ENCODE measurements at places on chromosomes 6 and 20. TPM values are rescaled to one million over a fixed set of nuclear protein-coding genes. Genes with fewer than 3 reads are reported as not detected.

Gene HCK
- not detected for total RNA-seq

DNA sequence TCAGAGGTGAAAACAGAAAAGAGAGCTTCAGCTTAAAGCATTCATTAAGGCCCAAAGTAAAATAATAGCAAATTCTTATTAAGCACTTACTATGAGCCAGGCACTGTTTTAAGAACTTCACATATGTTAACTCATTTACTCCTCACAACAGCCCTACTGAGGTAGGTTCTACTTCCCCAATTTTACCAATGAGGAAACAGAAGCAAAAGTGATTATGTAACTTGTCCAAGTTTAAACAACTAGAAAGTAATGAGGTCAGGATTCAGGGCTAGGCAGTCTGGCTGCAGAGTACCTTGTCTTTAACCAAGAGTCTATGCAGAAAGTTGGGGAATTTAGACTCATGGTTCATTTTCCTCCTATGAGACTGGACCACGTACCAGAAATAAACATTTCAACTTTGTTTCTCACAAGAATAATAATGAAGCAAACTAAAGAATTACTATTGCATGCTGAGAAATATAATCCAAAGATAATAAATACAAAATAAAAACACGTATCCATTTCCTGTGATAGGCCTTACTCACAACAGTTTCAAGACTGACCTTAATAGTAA is 3.8 kb downstream of the COL21A1 start:
- no peaks in the 10 kb centered on the region for H3K36me3 ChIP-seq
- DNase-seq = no peak
- H3K27me3 ChIP-seq = no peaks in the 10 kb centered on the region
- H3K27ac ChIP-seq = no peak overlapping the region
- H3K4me3 ChIP-seq = no peak overlapping the region

DNA sequence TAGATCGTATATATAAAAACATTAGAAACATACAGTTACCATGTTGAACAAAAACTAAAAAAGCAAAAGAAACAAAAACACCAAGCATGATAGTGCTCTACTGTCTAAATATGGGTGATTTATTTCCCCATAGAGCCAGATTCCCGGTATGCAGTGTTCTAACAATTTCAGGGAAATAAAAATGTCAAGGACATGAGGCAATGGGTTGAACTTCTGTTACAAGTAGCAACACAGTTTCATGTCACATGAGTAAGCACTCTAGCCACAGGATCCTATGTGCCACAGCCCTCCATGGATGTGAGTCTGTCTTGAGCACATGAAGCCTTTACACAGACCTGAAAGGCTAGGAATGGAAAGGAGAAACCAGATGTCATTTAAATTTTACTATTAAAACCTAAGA is 96.0 kb downstream of the MAP3K5 start:
- no peak overlapping the region for H3K4me3 ChIP-seq
- H3K36me3 ChIP-seq = peaks cover 18% of the 10 kb centered on the region
- H3K4me1 ChIP-seq = peaks cover 9% of the 10 kb centered on the region

DNA sequence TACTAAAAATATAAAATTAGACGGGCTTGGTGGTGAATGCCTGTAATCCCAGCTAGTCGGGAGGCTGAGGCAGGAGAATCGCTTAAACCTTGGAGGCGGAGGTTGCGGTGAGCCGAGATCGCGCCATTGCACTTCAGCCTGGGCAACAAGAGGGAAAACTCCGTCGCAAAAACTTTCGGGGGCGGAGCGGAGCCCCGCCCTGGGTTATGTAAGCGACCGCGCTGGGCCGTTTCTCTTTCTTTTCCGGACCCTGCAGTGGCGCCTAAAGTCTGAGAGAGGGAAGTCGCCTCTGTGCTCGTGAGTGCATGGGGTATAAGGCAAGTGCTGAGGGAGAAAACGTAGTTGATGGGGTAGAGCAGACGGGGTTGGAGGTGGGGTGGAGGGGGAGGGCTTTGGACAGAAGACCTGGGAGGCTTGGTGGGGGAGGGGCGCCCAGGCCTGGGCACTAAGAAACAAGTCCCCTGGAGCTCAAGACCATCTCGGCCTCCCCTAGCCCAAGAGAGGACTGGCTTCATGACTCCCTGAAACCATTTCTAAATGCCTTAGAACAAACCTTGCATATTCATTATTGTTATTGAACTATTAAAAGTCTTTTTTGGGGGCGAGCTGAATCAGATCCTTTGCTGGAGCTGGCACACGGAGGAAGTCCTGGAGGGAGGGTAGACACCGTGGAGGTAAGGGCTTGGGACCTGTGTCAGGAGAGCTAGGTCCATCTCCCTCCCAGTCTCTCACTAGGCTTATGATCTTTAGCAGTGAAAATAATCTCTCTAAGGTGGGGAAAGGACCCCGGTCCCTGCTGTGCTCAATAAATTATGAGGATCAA is 2.7 kb upstream of the MICA start:
- H3K4me1 ChIP-seq = peaks cover 45% of the 10 kb centered on the region
- peaks cover 11% of the 10 kb centered on the region for H3K36me3 ChIP-seq
- H3K27ac ChIP-seq = peak overlapping the region; percentile 91
- H3K27me3 ChIP-seq = no peaks in the 10 kb centered on the region
- peak overlapping the region; percentile 81 for H3K4me3 ChIP-seq

DNA sequence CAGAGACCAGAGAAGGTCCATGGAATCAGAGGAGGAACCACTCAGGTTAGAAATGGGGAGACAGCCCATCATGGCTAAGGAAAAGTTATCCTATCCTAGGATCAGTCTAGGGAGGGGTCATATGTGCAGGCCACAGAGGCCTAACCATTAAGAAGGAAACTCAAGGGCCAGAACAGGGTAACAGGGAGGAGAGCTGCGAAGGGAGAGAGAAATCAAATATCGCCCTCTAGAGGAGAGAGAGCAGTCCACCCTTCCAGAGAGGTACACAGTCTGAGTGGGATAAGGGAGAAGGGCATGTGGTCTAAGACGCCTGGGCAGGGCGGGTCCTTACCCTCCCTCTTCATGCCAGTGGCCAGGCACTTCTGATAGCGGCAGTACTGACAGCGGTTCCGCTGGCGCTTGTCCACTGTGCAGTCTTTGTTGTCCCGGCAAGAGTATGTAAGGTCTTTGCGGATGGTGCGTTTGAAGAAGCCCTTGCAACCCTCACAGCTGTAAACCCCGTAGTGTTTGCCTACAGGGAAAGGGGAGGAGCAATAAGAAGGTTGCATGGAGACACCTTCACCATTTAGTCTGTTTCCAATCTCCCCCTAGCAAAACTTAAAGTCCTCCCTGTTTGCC is 2.9 kb downstream of the RXRB start:
- DNase-seq = peak; percentile 55
- H3K4me1 ChIP-seq = peaks cover 47% of the 10 kb centered on the region
- H3K27me3 ChIP-seq = peaks cover 4% of the 10 kb centered on the region

DNA sequence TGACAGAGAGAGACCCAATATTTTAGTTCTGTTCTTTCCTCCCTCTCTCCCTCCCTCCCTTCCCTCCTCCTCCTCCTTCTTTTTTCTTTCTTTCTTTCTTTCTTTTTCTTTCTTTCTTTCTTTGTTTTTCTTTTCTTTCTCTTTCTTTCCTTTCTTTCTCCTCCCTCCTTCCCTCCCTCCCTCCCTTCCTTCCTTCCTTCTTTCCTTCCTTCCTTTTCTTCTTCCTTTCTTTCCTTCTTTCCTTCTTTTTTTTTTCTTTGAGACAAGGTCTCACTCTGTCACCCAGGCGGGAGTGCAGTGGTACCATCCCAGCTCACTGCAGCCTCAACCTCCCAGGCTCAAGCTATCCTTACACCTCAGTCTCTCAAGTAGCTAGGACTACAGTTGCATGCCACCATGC is 28.4 kb downstream of the ARHGAP40 start:
- no peak overlapping the region for H3K4me3 ChIP-seq
- no peak overlapping the region for H3K27ac ChIP-seq
- no peaks in the 10 kb centered on the region for H3K36me3 ChIP-seq
- peaks cover 5% of the 10 kb centered on the region for H3K4me1 ChIP-seq
- peaks cover 5% of the 10 kb centered on the region for H3K27me3 ChIP-seq

DNA sequence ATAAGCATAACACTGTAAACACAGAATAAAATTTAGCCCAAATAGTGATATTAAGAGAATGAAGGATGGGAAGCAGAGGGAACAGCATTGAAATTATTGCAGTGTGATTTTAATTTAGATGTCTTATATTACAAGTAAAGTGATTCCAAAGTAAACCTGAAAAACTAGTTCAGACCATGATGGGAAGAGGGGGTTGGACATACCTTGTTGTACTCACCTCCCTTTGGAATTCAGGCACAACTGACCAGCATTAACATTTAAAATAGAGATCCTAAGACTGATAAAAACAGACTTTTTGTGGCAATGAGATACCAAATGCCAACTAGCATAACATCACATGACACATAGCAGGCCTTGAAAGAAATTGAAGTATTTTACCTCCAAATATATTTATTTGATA is 262.6 kb upstream of the PRND start:
- no peak for DNase-seq
- H3K36me3 ChIP-seq = no peaks in the 10 kb centered on the region
- no peak overlapping the region for H3K4me3 ChIP-seq

- DNase-seq = peak; percentile 22
- peaks cover 54% of the 10 kb centered on the region for H3K27me3 ChIP-seq
- peaks cover 4% of the 10 kb centered on the region for H3K36me3 ChIP-seq
- H3K4me1 ChIP-seq = peaks cover 26% of the 10 kb centered on the region
- no peak overlapping the region for H3K27ac ChIP-seq
Observed at GRCh38 chr6:41367700-41368099, 32.3 kb downstream of the NCR2 start.

DNA sequence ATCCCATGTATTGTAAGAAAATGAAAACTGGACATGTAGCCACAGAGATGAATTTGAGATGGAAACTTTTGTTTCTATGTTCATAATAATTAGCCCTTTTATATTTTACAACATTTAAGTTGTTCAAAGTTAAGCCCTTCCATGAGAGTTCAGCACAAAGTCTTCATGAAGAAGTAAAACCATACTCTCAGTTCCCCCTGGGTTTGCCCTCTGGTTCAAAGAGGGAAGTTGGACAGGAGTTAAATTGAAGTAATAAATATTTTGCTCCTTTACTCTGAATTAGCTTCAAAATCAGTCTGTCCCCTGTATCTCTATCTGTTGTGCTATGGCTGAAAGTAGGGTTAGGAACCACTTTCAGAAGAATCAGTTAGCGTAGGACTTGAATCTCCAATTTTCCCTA is 31.1 kb downstream of the PHACTR2 start:
- no peak overlapping the region for H3K27ac ChIP-seq
- peaks cover 3% of the 10 kb centered on the region for H3K36me3 ChIP-seq
- H3K27me3 ChIP-seq = peaks cover 3% of the 10 kb centered on the region
- H3K4me3 ChIP-seq = no peak overlapping the region
- no peak for DNase-seq
- peaks cover 2% of the 10 kb centered on the region for H3K4me1 ChIP-seq

DNA sequence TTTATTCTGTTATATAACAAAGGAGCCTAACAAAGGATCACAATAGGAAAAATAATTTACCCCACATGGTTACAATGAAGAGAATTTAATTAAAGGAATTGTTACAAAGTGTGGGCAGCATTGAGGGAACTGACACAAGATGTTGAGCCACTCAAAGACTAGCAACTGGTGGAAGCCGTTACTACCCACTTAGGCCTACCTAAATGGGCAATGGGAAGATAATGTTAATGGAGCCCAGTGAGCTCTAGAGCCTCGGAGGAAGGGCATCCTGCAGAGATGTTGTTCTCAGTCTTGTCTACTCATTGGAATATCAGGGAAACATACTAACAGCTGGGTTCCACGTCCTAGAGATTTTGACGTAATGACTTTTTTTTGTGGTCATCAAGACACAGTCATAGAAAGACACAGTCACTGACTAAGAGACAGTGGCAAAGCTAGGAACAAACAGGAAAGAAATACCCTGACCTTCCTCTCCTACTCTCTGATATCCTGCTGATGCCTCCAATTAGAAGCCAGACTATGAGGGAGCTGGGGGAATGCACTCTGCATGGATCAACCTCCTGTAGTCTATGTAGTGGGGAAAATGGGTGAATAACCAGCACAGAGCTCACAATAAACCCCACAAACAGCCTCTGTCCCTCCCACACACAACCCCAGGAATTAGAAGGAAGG is 523.8 kb upstream of the FLRT3 start:
- no peaks in the 10 kb centered on the region for H3K4me1 ChIP-seq
- no peak overlapping the region for H3K4me3 ChIP-seq
- no peaks in the 10 kb centered on the region for H3K36me3 ChIP-seq
- no peak overlapping the region for H3K27ac ChIP-seq

DNA sequence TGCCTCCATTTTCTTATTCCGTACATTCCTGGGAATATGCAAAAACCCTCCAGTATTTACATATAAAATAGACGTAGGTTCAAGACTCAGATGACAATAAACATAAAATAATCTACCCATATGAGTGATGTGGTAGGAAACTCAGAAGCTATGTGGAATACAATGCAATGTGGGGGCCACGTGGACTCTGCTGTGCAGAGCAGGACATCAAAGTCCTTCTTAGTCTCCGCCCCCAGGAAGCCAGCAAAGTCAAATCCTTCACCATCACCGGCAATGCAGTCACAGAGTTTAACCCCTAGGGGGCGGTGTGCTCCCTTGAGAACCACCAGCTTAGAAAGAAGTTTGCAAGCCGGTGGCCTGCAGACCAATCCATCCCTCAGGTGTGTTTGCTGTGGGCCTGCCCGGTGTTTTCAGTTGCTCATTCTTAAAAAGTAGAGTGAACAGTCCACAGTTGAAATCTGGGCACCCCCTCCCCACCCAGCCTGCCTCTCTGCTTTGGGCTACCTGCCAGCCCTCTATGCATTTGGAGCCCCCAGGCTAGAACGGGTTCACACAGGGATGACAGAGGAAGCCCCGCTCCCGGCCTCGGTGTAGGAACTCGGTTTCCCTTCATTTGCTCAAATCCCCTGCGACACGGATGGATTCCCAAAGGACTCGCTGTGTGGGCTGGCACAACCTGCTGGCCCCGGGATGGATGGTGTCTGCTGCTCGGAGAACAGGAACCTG is 59.9 kb downstream of the SULF2 start:
- H3K4me3 ChIP-seq = no peak overlapping the region
- H3K27me3 ChIP-seq = no peaks in the 10 kb centered on the region
- peak; percentile 93 for DNase-seq
- H3K4me1 ChIP-seq = peaks cover 58% of the 10 kb centered on the region
- H3K27ac ChIP-seq = peak overlapping the region; percentile 73

GRCh38 chr20:57509665-57510237 is 15.2 kb downstream of the CTCFL start:
- H3K27me3 ChIP-seq = peaks cover 27% of the 10 kb centered on the region
- no peak overlapping the region for H3K4me3 ChIP-seq
- DNase-seq = no peak
- H3K36me3 ChIP-seq = no peaks in the 10 kb centered on the region

DNA sequence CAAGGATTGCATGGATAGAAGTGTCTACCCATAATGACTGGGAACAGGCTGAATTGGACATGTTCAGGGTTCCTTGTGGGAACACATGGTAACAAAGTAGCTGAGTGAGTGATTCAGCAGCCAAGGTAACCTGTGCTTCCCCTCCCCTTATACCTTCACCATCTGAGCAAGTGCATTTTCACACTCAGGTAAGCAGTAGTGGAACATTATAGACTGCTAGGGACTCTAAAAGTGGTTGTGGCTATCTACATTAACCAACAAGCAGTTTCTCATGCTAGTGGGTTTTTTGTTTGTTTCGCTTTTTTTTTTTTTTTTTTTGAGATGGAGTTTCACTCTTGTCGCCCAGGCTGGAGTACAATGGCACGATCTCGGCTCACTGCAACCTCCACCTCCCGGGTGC is 41.4 kb downstream of the KIZ start:
- H3K4me3 ChIP-seq = peak overlapping the region; percentile 54
- H3K27ac ChIP-seq = peak overlapping the region; percentile 96
- peaks cover 55% of the 10 kb centered on the region for H3K36me3 ChIP-seq

All from activated CD8-positive, alpha-beta T cell treated with anti-CD3 and anti-CD28 coated beads, Interleukin-2, amount 10 ng/mL, durations not matched to agents 7 days and 5 days (primary cell).